ENCODE measurements at places on chromosomes 3 and 15.
A peak's percentile ranks its signal among the peaks of the same experiment; 100 is the strongest.

DNA sequence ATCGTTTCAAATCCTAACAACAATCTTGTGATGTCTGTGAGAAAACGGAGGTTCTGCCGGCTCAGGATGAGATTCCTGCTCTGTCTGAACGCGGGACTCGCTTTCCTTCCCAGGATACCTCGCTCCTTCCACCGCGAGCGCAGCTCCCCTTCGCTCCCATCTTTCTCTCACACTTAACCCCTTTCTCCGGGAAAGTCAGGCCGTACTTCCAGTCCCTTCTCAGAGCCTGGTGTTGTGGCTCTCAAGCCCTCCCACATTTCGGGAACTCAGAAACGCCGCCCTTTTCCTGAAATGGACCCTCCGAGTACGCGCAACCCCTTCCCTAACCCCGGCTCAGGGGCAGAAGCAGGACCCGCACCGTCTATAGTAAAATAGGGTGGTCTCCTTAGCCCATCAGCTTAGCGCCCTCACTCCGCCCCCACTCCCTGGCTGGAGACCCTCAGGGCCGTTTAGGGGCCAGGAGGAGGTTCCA, 378 bp upstream of the FEM1B start:
- no peaks in the 10 kb centered on the region for H3K27me3 ChIP-seq
- peak overlapping the region; percentile 95 for H3K27ac ChIP-seq
- H3K4me1 ChIP-seq: peaks cover 47% of the 10 kb centered on the region

DNA sequence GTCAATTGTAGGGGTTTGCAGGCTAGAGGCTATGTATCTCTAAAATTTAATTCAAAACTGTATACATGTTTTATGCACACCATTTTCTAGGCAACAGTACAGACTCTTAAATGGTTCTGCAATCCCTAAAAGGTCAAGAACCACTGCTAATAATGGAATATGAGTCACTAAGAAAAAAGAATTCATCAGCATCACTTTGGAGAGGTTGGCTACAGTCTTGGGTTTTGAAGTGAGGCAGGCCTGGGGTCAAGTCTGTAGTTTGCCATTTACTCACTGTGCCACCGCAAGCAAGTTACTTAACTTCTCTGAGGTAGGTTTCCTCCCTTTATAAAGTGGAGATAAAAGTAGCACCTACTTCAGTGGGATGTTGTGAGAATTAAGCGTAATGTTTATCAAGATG, 33.7 kb downstream of the THRB start:
- no peaks in the 10 kb centered on the region for H3K27me3 ChIP-seq
- DNase-seq: no peak
- no peaks in the 10 kb centered on the region for H3K36me3 ChIP-seq
- H3K4me3 ChIP-seq: no peak overlapping the region

DNA sequence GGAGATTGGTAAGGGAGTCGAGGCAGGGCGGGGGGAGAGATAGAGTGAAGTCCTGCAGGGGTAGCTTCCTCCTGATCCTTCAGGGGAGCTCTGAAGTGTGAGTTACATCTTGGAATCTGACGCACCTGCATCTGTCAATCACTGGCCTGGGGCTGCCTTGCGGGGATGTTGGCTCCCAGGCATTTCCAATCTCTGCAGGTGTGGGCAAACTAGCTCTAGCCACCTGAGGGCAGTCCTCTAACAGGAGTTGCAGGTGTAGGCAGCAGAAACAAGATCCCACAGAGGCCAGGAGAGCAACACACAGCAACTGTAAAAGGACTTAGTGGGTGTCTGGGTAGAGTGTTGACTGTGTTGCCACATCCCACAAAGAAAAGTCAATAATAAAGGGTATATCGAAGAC, 63.6 kb downstream of the ZNF621 start:
- no peaks in the 10 kb centered on the region for H3K36me3 ChIP-seq
- H3K27me3 ChIP-seq: no peaks in the 10 kb centered on the region

GRCh38 chr15:38335116-38335515, 82.5 kb downstream of the SPRED1 start:
- no peaks in the 10 kb centered on the region for H3K4me1 ChIP-seq
- no peak overlapping the region for H3K27ac ChIP-seq
- DNase-seq: no peak
- H3K27me3 ChIP-seq: no peaks in the 10 kb centered on the region
- H3K36me3 ChIP-seq: no peaks in the 10 kb centered on the region
- no peak overlapping the region for H3K4me3 ChIP-seq

DNA sequence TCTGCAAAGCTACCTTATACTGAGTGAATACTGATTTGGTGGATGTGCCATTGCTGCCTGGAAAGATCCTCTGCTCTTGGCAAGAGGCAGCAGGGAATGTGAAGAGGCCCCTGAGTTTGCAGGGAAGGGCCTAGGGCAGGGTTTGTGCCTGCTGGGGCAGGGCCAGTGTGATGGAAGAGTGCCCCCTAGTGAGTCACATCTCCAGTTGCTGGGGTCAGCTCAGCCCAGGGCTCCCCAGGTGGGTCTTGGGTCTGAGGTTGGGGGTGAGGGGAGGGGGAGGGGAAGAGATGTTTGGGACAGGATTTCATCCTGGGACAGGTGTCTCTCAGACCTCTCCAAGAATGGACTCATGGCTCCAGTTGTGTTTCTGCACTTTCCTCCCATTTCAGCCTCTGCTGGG, 4.1 kb upstream of the AMOTL2 start:
- H3K4me1 ChIP-seq: peaks cover 45% of the 10 kb centered on the region
- no peak overlapping the region for H3K27ac ChIP-seq
- H3K27me3 ChIP-seq: no peaks in the 10 kb centered on the region
- no peaks in the 10 kb centered on the region for H3K36me3 ChIP-seq

DNA sequence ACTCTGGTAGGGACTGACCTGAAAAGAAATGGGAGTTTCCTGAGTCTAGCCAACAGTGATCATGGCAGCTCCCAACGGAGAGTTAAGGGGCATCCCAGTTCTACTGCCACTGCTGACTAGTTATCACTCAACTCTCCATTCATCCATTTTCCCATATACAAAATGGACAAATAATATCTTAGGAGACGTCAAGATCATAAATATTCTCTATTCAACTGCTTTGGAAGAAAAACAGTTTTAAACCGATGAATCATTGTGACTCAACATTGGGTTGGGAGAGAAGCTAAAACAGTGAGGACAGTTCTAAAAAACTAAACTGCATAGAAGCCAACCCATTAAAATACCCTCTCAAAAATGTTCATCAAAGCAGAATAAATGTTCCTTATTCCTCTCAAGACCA, 57.6 kb upstream of the CHRM5 start:
- no peak overlapping the region for H3K27ac ChIP-seq
- no peak overlapping the region for H3K4me3 ChIP-seq
- no peaks in the 10 kb centered on the region for H3K27me3 ChIP-seq
- peaks cover 6% of the 10 kb centered on the region for H3K4me1 ChIP-seq
- DNase-seq: no peak

- no peaks in the 10 kb centered on the region for H3K27me3 ChIP-seq
- no peak for DNase-seq
- no peaks in the 10 kb centered on the region for H3K4me1 ChIP-seq
- H3K36me3 ChIP-seq: no peaks in the 10 kb centered on the region
Measured at GRCh38 chr3:55169608-55170072, 241.8 kb upstream of the LRTM1 start.

DNA sequence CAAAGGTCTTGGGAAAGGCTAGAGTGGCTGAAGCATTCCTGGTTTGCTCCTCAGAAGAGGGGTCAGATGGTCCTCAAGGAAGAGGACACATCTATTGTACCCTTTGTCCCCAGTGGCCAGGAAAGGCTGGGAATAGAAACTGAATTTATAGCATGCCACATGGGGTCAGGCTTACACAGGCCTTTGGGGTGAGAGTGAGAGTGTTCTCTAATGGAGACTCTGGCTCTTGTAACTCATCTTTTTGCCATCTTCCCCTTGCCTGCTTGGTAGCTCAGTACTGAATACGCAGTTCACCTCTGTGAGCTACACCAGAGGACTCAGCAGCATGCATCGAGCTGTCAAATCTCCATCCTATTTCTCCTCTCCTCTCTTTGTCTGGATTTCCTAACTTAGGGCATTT, 87.5 kb downstream of the ATP2B2 start:
- peak; percentile 19 for DNase-seq
- H3K4me1 ChIP-seq: no peaks in the 10 kb centered on the region
- no peaks in the 10 kb centered on the region for H3K36me3 ChIP-seq
- peaks cover 3% of the 10 kb centered on the region for H3K27me3 ChIP-seq

- H3K27me3 ChIP-seq: no peaks in the 10 kb centered on the region
- H3K27ac ChIP-seq: no peak overlapping the region
- peaks cover 7% of the 10 kb centered on the region for H3K4me1 ChIP-seq
- no peak overlapping the region for H3K4me3 ChIP-seq
- H3K36me3 ChIP-seq: no peaks in the 10 kb centered on the region
- DNase-seq: no peak
Measured at GRCh38 chr15:58228718-58229117, 90.5 kb downstream of the AQP9 start.

- peaks cover 8% of the 10 kb centered on the region for H3K4me1 ChIP-seq
- H3K36me3 ChIP-seq: no peaks in the 10 kb centered on the region
- H3K27ac ChIP-seq: no peak overlapping the region
- no peak for DNase-seq
- no peak overlapping the region for H3K4me3 ChIP-seq
Measured at GRCh38 chr3:146156666-146157314, 4.2 kb downstream of the PLOD2 start.

DNA sequence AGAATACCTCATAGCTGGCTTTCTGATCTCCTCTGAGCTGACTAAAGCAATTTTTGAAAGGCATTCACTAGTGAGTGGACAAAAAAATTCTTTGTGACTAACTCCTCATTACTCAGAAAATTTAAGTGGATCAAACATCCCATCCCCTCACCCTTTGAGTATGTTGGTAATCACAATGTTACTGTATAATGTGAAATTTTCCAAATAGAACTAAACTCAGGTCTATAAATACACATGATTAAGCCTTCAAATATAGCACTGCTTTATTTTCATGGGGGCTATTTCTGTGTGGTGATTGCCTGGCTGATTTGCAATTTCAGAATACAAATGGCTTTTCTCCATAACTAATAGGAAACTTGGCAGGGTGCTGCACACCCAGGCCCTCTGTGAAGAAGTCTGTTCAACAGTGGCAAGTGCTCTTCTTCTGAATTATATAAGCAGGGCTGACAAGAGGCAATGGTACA, 45.9 kb upstream of the ACTC1 start:
- no peaks in the 10 kb centered on the region for H3K27me3 ChIP-seq
- H3K4me1 ChIP-seq: no peaks in the 10 kb centered on the region
- H3K27ac ChIP-seq: no peak overlapping the region
- no peak overlapping the region for H3K4me3 ChIP-seq
- DNase-seq: no peak
